ENCODE measurements at places on chromosomes 7 and 10.

- no peak for DNase-seq
Measured at GRCh38 chr7:129435414-129435829, 1.2 kb downstream of the STRIP2 start.

- no peak for DNase-seq
Measured at GRCh38 chr10:121800831-121801230, 127.0 kb downstream of the ATE1 start.

DNA sequence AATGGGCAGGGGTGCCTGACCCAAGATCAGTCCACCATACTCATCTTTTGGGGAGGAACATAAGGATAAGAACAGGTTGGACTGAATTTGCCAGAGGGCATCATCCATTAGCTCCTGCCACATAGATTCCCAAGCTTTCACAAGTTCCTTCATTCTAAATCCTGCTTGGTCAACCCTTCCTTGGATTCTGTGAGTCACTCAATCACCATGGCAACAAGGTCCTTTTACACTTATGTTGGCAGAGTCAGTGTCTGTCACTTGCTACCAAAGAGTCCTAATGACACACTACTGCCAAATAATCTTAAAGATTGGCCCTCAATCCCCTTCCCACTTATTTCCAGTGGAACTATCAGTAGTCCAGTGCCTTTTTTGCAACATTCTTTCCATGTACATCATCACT is 5.0 kb upstream of the LGI1 start:
- no peak for DNase-seq

DNA sequence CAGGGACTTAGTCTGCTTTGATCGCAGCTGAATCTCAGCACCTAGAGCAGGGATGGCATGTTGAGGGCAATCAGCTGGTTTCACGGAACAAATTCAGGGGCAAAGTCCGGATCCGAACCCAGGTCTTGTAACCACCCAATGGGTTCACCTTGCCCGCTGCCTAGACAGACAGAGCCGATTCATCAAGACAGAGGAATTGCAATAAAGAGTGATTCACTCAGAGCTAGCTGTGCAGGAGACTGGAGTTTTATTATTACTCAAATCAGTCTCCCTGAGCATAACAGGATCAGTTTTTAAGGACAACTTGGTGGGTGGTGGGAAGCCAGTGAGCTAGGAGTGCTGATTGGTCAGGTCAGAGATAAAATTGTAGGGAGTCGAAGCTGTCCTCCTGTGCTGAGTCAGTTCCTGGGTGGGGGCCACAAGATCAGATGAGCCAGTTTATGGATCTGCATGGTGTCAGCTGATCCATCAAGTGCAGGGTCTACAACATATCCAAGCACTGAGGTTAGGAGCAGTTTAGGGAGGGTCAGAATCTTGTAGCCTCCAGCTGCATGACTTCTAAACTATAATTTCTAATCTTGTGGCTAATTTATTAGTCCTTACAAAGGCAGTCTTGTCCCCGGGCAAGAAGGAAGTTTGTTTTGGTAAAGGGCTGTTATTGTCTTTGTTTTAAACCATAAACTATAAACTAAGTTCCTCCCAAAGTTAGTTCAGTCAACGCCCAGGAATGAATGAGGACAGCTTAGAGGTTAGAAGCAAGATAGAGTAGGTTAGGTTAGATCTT is 43.5 kb upstream of the CHST3 start:
- no peak for DNase-seq

- DNase-seq = peak; percentile 72
Measured at GRCh38 chr10:132654708-132655661, 117.4 kb downstream of the INPP5A start.

DNA sequence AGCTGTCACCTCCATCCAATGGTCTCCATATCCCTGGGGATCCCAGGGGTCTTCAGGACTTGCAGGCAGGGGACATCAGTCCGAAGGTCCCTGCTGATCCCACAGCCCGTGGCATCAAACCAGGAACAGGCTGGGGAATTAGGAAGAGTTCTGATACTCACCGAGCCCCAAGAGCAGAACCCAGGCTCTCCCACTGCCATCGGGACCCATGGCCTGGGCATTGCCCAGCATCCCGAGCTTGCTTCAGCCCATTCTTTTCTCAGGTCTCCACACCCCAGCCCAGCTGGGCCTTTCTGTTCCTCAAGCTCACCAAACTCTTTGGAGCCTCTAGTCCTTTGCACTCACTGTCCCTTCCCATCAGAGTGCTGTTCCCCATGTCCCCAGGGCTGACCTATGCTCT is 280.9 kb downstream of the GRID1 start:
- DNase-seq = no peak

DNA sequence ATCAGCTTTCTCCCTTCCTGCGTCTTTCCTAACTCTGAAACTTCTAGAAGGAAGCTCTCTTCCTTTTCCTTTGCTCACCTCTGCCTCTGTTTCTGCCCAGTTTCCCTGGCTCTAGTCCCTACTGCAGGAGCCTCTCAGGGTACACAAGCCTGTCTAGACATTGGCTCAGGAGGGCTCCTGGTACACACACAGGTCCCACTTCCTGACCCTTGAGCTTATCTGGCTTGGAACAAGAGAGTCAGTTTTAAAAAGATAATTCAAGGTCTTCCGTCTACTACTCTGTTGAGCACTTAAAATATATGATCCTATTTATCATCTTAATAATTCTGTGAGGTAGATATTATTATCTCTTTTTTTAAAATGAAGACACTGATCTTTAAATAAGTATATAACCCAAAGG is 140.7 kb downstream of the RTKN2 start:
- DNase-seq = no peak

DNA sequence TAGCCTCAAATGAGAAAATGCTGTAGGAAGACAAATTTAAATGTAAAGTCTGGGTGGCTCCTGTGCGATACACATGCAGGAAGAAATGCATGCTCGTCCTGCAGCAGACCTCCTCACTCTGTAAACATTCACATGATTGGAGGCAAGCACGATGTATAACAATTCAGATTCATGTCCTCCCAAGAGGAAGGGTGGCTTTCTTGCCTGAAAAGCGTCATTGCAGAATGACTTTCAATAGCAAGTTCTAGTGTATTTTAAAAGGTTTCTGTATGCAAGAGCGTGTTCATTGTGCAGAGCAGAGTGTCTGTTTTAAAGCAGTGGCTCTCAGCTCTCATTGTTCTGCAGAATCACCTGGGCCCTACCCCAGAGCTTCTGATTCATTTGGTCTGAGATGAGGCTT is 170.3 kb upstream of the CELF2 start:
- DNase-seq = no peak

DNA sequence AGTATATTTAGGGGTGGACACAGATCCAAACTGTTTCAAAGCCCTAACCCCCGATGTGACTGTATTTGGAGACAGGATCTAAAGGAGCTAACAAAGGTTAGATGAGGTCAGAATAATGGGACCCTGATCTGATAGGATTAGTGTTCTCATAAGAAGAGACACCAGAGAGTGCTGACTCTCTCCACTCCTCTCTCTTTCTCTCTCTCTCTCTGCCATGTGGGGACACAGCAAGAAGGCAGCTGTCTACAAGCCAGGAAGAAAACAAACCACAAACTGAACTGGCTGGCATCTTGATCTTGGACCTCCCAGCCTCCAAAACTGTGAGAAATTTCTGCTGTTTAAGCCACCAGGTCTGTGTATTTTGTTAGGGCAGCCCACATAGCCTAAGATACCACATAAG is 84.7 kb upstream of the KDM7A start:
- no peak for DNase-seq

GRCh38 chr7:112252141-112252540 is 45.6 kb downstream of the ZNF277 start:
- no peak for DNase-seq

DNA sequence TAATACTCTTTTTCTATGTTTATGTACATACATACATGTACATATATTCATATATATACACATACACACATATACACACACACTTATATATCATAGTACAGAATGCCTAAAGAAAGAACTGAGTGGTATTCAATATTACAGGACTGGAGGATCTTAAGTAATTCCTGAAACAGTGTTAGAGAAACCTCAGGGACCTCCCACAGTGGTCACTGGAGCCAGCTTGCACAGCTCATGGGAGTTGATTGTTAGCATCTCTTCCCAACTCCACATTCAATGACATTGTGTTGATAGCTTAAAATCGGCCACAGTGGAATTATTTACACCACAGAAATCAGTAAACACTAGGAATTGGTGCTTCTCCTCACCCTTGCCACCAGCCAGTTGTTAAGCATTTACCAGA is 6.0 kb downstream of the LRRC17 start:
- no peak for DNase-seq

DNA sequence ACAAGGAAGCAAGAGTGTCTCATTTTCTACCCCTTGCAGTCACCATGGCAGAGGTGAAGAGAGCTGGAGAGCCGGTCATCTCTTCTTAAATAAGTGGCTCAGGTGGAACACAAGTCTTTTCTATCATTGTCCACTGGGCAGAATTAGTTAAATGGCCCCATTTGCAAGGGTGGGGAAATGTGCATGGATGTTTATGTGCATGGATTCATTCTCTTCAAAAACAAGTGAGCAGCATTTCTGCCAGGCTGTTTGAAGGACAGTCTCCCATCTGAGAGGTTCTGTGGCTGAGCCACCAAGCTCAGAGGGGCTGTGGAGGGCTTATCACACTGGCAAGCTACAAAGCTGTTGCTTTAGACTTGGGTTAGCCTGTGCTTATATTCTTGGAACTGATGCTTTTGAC is 370.3 kb upstream of the MTPN start:
- no peak for DNase-seq

DNA sequence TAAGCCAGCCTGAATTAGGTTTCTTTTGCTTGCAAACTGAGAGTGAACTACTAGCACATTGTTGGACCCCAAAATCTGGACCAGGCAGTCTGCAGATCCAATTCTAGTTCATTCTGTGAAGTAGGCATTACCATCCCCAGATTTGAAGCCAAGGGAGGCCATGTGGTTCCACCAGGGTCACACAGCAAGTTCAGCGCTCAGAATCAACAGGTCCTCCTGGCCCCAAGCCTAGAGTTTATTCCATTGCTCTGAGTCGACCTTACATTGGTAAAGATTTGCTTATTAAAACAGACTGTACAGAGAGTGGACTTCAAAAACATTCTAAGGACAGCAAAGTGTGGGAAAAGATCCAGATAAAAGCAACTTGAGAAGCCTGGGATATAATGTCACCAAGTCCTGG is 50.9 kb downstream of the AFAP1L2 start:
- DNase-seq = no peak

DNA sequence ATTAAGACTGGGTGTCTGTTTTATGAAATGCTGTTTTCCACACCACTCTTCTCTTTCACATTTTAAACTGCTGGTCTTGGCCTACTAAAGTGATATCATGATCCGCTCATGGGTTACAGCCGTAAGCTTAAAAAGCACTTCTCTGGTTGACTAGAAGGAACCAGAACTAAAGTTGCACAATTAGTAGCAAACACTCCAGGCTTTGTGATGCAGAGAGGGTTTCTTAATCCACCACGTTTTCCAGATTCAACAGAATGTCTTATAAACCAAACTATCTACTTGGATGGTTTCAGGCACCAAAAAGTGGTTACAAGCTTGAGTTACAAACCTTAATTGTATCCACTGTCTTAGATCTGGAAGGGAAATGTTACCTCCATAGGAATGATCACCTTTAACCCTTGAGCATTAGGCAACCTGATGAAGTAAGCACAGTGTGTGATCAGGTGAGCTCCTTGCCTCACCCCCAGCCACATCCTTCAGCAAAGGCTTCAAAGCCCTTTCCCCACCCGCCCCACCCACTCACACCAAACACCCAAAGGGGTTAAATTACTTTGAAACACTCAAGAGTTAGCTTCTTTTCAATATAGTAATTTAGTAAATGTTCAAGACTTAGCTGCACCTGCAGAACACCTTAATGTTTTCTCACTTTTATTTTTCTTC is 3.5 kb downstream of the ELMO1 start:
- no peak for DNase-seq

DNA sequence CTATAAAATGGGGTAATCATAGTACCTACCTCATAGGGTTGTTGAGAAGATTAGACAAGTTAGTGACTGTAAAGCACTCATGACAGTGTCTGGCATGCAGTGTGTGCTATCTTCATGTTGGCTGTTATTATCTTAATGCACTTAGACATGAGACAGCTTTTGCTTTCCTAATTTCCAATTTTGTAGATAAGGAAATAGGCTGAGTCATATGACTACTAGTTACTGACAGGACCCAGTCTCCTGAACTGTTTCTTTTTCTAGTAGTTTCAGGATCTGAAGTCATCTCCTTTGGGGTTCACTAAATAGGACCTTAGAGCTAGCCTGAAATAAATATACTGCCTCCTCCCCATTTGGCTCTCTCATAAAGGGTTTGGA is 74.2 kb downstream of the SNX10 start:
- DNase-seq = no peak

DNA sequence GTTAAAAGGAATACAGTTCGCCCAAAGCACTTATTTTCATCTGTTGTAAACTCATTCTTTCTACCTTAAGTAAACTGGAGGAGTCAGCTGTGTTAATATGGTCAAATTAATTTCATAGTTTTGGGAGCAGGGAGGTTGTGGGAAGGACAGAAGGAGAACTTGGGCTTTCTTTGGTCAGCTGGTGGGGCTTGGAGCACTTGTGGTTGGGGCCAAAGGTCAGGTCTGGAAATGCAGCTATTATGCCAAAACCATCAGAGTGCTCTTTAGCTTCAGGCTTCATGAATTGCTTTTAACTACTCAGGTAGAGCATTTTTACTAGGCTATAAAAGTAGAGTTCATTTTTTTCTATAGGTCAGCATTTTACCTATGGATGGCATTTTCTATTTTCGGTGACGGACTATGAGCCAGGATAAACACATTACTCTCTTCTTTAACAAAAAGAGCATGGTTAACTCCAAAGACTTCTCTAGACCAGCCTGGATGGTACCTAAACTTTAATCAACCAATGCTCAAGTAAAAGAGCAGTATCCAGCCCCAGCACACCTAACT is 30.0 kb downstream of the STEAP4 start:
- DNase-seq = no peak

DNA sequence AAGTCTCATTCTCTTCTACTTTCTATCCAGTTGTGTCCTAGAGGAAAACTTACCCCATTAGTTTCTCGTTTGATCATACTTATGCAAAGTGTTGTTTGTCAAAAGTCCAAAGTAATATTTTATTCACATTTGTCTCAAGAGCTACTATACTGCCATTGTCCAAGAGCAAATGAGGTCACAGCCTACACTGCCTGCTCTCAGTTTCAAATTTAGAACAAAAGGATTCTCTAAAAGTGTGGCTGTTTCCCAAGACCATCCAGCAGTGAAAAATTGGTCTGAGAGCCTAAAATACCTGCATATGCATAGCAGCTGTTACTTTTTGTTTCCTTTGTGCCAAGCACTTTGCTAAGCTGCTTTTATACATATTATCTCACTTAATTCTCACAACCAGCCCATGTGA is 439.5 kb upstream of the NFE2L3 start:
- DNase-seq = no peak

DNA sequence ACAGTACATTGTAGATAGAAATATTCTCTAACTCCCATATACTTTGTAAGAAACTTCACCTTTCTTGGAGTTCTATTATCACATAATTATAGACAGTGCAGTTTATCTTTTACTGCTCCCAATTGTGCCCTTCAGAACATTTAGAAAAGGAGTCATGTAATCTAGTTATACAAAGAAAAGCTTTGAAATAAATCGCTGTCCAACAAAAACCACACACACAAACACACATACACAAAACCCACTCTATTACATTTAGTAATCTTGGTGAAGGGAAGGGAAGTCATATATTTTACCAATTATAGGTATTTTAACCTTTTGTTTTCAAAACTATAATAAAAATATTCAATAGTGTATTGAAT is 26.9 kb downstream of the ARL4A start:
- DNase-seq = no peak

Data from muscle of arm (tissue), 14 donors.